Suppressor macrophage (primary cell): ENCODE measurements at places on chromosomes 5 and 9.

GRCh38 chr9:68672625-68673024 lies 32.4 kb upstream of the PIP5K1B start:
- no peak for DNase-seq

GRCh38 chr9:111350556-111350955 lies 20.5 kb upstream of the OR2K2 start:
- no peak for DNase-seq

DNA sequence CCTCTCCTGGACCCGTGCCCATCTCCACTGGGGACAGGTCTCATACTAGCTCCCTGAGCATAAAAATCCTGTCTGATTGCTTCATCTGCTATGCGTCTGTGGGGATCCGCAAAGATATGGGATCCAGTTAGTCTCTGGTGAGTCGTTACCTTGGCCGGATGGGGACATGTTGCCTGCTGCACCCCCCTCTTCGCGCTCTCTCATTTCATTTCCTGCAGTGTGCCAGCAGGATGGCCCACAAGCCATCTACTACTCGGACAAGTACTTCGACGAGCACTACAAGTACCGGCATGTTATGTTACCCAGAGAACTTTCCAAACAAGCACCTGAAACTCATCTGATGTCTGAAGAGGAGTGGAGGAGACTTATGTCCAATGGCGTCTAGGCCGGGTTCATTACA lies 17.0 kb upstream of the CEP78 start:
- no peak for DNase-seq

DNA sequence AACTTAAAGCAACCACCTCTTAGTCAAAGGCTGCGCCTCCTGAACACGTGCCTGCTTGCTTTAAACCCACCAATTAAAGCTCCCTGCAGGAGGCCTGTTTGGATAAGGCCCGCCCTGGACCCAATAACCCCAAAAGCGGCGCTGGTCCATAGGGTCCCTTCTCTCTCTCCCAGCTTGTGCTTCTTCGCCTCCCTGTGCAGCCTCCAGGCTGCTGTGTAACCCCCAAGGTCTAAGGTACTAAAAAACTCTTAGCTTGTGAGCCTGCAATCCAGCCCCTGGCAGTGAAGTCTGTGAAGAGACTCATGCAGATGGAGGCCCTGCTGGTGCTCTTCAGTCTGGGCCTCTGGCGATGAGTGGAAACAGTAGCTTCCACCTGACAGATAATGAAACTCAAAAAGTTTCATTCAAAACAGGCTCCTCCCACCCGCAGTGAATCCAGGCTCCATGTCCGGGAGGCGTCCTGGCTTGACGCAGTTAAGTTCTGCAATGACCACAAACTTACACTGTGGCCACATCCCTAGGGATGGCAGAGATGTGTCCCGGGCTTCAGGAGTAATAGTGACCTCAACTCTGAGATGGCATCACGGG lies 97.3 kb downstream of the PRRT1B start:
- no peak for DNase-seq

GRCh38 chr5:57405984-57406383 lies 76.6 kb downstream of the ACTBL2 start:
- DNase-seq: peak; percentile 60

- no peak for DNase-seq
These were observed 49.2 kb downstream of the ANXA1 start for GRCh38 chr9:73200694-73201452.

GRCh38 chr5:57113481-57113880 lies 60.4 kb upstream of the GPBP1 start:
- DNase-seq: no peak

DNA sequence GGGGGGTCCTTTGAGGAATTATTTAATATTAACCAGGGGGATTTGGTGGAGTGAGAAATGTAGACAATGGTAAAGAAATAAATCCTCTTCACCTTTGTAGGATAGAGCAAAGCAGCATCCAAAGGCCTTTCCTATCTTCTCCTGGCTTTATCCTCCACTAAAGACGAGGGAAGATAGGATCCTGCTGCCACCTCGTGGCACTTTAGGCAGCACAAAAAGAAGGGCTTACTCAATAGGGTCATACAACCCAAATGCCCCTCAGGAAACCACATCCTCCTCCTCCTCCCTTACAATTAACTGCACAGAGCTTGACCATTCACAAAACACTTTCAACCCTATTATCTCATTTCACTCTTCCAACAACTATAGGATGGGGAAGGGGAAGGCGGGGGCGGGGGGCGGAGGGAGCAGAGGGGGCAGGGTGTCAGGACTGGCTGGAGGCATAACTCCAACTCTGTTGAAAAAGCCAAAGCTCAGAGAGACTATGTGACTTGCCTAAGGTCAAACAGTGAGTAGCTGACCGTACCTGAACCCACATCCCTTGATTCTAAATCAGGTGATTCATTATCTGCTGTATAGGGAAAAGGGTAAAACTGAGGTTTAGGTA lies 45.4 kb upstream of the MYOT start:
- peak; percentile 27 for DNase-seq

DNA sequence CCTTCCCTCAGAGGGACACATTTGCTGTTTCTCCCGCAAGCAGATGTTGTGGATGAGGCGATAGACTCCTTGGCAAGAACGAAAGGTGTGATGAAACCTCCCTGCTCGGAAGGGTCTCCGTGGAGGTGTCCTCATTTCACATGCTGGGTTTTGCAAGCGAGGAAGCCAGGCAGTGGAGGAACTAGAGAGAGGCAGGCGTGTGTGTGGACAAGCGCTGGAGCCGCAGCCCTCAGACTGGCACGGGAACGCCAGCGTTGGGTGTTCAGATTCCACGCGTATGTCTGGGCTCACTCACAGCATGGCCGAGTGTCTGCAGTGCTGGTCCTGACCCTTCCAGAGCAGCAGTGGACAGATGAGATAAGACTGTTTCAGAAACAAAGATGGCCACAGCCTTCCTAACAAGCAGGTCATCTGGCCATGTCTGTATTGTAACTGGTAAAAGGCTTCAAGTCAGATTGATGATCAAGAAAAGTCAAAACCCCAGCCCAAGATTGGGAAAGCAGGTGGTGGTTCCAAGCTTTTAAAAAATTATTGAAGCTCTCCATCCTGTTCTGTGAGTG lies 35.0 kb upstream of the NCS1 start:
- DNase-seq: no peak

- DNase-seq: no peak
These were observed 1.2 kb upstream of the ADGRV1 start for GRCh38 chr5:90557391-90557790.

DNA sequence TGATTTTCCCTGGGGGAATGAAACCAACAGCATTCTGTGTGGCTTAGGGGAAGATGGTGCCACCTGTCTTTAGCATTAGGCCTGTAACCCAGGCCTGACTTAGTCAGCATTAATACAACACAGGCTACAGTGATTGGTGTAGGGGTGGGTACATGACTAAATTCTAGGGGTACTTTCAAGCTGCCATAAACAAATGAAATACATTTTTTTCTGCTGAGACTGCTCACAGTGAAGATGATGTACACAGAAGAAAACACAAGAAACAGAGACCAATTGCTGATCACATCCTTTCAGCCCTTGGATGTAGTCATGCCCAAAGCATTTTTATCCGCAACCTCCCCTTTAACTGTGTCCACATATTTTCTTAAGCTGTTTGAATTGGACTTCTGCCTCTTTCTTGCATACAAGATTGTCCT lies 527.2 kb downstream of the KCTD16 start:
- no peak for DNase-seq

DNA sequence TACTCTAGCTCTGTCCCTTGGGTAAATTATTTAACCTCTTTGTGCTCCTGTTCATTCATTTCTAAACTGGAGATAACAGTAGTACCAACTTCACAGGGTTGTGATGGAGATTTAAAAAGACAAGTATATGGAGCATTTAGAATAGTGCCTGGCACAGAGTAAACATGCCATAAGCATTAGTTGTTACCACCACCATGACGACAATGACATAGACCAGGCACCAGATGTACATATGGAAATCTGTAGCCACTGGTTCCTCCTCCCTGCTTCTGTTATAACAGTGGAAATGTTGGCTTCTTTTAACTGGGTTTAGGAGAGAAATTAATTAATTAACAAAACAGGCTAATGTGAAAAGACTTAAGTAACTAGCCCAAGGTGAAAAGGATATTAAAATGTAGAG lies 217.5 kb downstream of the DENND1A start:
- no peak for DNase-seq

- no peak for DNase-seq
These were observed 86.6 kb downstream of the MUSK start for GRCh38 chr9:110755179-110755578.

DNA sequence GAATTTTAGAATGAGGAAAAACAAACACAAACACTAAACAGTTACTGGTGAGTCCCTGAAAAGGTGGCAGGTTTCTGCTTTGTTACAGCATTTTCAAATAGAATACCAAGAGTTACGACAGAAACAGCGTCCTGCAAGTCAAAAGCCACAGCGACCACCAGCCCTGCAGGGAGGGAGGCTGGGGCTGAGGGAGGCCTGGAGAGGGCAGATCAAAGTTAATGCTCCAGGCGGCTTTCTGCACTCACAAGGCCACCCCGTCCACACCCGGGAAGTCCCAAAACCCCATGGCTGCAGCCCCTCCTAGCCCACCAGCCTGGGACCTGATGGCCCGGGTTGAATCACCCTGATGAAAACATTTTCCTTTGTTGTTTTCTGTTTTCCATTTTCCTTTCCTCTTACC lies 29.3 kb downstream of the COL23A1 start:
- DNase-seq: no peak

- DNase-seq: no peak
These were observed 469.3 kb upstream of the DMAC1 start for GRCh38 chr9:8268881-8269280.

DNA sequence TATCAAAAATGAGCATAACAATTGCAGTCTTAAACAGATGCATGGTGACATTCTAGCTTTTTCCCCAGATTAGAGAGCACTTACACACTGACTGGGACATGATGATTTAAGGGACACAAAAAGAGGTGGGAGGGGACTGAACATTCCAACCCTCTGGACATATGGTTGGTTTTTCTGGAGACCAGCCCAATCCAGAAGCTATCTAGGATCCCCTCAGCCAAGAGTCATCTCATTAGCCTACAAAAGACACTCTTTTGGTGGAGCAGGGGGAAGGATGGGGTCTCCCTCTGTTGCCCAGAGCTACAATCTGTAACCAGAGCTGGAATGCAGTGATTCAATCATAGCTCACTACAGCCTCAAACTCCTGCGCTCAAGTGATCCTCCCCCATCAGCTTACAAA lies 97.3 kb upstream of the IQGAP2 start:
- DNase-seq: peak; percentile 12

DNA sequence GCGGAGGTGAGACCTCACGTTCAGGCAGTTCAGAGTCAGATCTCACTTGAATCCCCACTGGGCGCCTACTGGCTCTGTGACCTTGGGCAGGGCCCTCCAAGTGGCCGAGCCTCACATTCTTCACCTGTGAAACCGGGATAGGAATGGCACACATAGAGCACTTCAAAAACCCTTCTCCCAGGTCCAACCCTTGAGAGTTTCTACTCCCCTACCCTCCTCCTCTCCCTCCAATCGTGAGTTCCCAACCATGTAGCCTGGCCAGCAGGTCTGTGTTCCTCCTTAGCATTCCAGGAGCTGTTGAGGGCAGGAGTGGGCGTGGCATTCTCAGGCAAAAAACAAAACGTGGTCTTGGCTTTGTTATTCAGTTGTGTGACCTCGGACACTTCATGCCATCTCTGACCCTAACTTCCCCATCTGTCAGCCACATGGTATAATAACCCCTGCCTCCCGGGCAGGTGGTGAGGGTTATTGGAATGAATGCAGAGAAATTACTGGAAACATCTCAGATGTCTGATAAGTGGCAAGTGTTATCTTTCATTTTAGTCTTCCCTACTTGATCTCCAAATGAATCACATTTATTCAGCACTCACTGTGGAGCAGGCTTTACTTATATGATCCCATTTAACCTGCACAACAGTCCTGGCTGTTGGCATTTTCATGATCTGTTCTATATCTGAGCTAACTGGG lies 112.8 kb upstream of the BOD1 start:
- no peak for DNase-seq

GRCh38 chr9:69963803-69964202 lies 79.8 kb upstream of the MAMDC2 start:
- DNase-seq: no peak

GRCh38 chr5:90783460-90784333 lies 225.1 kb downstream of the ADGRV1 start:
- peak; percentile 88 for DNase-seq

DNA sequence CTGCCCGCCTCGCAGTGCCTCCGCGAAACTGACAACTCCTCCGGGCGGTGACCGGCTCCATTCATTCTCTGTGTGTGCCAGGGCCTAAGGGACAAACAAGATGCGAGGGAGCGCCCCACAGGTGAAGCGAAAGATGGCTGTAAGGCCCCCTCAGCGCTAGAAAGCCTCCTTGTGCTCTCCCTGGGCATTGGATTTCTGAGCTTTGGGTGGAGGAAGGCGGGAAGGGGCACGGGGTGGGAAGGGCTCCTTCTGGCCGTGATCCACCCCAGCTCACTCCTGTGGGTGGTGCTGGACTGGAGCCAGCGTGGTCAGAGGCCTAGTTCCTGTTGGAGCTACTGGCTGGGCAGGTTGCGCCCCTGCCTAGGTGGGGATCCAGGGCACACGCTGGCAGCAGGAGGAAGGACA lies 943 bp downstream of the GALNT12 start:
- DNase-seq: peak; percentile 79

GRCh38 chr9:87562530-87563170 lies 65.0 kb downstream of the DAPK1 start:
- DNase-seq: no peak

GRCh38 chr5:159133041-159133741 lies 33.5 kb upstream of the EBF1 start:
- peak; percentile 30 for DNase-seq

DNA sequence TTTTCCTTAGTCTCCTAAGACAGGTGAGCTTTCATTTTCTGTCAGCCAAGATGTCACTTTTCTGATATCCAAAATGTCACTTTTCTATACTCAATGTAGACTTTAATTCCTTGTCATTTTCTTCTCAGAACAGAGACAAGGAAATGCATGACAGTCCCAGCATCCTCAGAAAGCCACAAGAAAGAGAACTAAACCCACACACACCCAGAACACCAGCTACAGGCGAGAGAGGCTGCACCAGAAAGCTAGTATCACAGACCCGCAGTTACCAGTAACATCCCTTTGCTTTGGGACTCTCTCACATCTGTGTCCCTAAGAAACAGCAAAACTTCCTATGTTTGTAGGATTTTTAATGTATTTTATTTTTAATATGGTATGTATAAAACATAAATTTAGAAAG lies 17.1 kb downstream of the TRMO start:
- DNase-seq: peak; percentile 30

DNA sequence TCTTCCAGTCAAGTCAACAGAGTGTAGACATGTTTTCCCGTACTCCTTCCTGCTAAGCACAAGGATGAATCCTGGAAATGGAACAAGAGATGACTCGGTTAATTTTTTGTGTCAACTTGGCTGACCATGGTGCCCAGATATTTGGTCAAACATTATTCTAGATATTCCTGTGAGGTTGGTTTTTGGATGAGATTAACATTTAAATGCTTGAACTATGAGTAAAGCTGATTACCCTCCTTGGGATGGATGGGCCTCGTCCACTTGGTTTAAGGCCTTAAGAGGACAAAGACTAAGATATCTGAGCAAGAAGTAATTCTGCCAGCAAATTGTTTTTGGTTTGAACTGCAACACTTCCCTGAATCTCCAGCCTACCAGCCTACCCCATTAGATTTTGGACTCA lies 338.1 kb upstream of the MSX2 start:
- no peak for DNase-seq
